Activated T-helper 2 cell treated with anti-CD3 and anti-CD28 coated beads, Interferon-gamma antibody, Interleukin-2, Interleukin-4, amounts not matched to agents 10 μg/mL and 5 μg/mL and 100 μg/mL, durations not matched to agents 14 hours and 24 hours and 36 hours (primary cell): ENCODE measurements at places on chromosomes 11 and 22.

GRCh38 chr11:13602844-13603243 lies 65.6 kb upstream of the FAR1 start:
- DNase-seq: no peak

- DNase-seq: no peak
Observed at GRCh38 chr11:12949453-12949852, 59.7 kb upstream of the RASSF10 start.

DNA sequence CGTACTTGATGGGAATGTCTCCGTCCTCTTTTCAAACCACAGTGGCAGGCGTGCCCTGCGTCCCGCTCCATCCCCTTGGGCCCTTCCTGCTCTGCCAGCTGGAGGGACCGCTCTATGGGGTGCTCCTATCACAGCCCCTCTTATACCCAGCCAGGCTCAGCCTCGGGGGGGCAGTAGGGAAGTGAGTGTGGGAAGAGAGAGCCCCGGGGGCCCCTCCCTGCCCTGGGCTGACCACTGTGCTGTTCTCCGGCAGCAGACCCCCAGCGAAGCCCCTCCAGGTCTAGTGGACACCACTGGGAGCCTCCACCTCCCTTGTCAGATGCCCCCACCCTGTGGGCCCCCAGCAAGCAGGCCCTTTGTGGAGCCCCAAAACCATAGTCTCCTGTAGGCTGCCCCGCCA lies 572.5 kb downstream of the BRD1 start:
- DNase-seq: no peak

DNA sequence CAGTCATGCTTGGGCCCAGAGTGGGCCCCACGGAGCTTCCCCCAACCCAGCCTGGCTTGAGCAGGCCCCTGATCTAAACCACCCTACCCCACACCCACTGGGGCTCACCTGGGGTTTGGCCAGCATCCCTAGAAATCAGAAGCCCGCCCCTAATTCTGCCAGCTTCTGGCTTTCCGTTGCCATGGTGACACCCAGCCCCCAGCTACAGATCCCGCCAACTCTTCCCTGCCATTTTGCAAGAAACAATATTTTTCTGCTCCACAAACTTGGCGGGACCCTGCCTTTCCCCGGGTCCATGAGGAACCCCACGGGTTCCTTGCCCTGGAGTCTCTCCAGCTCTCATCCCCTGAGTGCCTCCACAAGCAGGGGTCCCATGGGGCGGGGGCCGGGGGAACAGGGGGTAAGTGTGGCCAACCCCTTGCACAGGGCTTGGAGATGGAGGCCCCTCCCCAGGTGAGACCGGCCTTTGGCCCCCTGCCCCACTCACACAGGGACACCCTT lies 90.0 kb downstream of the CDKN1C start:
- no peak for DNase-seq

DNA sequence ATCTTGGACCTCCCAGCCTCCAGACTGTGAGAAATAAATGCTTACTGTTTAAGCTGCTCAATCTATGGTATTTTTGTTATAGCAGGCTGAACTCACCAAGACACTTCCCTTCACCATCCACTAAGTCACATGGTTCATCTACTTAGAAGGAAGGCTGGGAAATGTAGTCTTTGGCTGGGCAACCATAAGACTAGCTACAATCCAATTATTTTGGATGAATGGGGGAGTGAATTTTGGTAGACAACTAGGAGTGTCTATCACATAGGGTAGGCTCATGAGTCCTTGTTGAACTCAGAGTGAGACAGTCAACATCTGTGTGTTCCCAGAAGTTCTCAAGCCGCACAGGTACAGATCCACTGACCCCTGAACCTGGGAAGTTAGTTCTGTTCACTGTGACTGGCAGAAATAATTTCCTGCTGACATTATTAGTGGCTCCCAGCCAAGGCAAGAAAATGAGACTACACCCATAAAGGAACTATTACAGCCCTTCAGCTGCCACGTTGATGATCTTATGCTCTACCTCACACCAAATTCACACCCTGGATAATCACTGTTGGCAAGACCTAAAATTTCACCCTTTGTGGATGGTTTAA lies 3.1 kb upstream of the SLC35C1 start:
- DNase-seq: no peak

DNA sequence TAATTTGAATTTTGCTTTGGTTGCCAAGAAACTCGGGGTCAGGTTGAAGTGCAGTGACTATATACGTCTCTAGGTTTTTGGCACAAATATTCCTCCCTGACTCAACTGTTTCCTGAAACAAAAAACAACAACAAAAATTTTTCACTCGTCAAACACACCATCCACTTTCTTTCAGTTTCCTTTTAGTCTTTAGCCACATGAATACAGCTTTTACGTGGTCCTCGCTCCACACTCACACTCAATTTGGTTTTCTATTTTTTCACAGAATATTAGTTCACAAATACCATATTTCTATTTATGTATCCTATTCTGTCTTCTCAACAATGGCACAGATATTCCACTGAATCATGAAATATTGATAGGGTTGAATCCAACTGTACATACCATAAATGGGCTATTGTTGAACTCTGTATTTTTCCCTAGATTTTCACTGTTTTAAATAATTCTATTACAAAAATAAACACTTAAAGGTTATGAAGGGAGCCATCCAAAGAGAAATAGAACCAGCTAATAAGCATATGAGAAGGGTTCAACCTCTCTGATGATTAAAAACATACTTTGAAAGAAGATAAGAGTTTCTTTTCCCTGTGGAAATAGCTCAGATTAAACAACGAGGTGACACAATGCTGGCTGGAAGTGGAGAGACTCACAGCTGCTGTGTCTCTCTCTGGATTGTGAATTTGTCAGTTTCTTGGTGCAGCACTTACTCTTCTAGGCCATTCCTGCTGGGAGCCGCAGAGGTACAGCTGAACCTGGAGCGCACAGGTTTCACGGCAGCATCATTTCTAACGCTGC lies 5.1 kb upstream of the FBLN1 start:
- DNase-seq: no peak

GRCh38 chr22:36795633-36796032 lies 19.7 kb upstream of the IFT27 start:
- DNase-seq: no peak
